ENCODE measurements at places on chromosomes 16 and 17.

GRCh38 chr17:75639327-75639726, 6.1 kb downstream of the SMIM5 start:
- no peak for DNase-seq

DNA sequence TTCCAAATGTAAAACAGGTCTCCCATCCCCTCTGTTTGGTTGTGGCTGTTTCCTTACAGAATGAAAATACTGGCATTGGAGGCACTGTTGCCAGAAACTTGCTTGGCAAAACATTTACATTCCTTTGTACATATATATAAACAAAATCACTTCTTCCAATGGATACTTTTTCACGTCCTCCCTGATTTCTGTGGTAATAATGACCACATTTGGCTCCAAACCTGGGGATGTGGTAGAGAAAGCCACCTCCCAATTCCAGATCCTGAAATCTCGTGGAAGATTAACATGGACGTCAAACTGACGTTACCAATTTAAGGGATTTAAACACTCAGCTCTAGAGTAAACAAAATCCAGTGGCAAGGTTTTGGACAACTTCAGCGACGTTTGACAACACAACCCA, 370.8 kb upstream of the ZFHX3 start:
- DNase-seq, result no peak

- no peak for DNase-seq
Measured at GRCh38 chr17:7475764-7476422, 3.5 kb downstream of the ZBTB4 start.

DNA sequence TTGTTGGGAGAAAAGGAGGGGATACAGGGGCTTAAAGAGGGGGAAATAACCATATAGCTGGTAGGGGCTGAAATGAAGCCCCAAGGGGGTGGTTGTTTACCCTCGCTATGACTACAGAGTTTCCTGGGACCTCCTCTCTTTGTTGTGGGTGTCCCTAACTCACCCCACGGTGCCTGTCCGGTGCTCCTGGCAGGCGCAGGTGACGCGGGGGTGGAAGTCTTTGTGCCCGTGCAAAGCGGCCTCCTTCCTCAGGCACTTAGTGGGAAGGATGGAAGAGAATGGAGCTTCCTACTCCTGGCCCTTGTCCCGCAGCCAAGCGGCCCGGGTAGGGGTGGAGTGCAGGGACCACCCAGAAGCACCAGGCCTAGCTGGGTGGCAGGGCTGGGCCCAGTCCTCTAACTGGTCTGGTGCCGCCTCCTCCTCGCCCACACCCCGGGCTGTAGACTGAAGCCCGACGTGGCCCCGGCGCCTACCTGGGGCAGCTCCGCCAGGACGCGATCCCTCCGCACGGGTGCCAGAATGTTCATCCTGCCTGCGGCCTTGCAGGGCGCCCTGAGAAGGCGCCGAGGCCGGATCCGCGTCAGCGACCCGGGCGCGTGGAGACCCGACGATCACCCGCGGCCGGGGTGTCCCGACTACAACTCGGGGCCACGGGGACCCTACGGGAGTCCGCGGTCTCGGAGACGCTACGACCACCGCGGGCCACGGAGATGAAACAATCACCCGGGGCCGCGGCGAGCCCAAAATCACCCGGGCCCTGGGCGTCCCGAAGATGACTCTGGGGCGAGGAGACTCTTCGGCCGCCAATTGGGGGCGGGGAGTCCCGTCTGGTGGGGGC, 709 bp downstream of the RAB34 start:
- DNase-seq, result no peak

DNA sequence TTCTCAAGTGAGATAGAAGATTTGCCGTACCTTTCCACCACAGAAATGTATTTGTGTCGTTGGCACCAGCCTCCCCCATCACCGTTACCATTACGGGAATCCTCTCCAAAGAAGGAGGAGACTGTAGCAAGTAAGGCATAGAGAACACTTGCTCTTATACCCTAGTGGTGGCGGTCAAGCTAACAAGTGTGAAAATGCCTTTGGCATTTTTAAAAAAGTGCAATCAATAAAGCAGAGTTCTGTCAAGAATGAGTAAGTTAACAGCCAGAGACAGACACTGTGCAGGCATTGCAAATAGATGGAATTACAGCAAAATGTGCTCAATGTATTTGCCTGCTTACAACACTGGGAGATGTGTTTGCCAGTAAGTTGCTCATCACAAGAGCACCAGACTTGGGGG, 7.7 kb downstream of the MSL1 start:
- DNase-seq, result no peak

DNA sequence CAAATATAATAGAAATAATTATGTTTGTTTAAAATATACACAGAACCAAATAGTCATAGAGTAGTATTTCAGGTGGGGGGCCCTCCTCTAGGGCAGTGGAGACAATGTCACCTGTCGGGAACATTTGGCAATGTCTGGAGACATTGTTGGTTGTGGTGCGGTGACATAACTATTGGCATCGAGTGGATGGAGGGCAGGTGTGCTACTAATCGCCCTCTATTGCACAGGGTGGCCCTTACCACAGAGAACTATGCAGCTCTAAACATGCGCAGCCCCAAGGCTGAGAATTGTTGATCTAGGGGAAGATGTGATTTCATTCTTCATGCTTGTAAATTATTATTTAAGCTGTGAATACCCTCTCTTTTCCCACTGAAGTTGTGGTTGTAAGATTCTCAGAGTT, 594.0 kb downstream of the WWOX start:
- DNase-seq, result no peak

- no peak for DNase-seq
Measured at GRCh38 chr17:77521076-77521475, 380.3 kb downstream of the SEC14L1 start.

DNA sequence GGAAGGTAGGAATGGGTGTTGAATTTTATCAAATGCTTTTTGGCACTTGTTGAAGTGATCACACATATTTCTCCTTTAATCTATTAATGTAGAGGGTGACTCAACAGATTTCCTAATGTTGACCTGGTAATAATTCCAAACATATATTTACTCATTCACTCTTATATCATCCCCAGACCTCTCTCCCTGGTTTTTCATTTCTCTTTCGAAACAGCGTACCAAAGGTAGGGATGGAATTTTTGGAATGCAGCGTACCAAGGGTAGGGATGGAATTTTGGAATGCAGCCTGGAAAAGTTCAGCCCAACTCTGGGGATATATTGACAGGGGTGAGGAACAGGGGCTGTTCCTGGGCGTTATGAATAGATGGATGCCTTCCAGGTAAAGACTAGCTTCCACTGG, 7.3 kb downstream of the KIF18B start:
- no peak for DNase-seq

GRCh38 chr16:51636920-51637769, 486.1 kb upstream of the SALL1 start:
- no peak for DNase-seq

DNA sequence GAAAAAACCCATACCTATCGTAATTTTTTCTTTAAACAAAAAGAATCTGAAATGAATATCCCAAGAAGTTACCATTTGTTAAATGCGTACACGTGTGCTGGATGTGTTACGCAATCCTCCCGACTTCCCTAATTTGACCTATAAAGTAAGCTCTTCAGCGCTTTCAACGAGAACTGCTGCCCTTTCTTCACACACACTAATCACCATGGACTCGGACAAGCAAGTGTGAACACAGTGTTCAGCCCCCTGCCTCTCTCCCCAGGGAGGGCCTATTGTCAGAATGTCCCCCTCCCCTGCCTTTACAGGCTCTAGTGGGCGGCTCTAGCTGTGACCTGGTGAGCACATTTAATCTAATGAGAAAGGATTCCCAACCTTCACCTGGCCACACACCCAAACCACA, 216.1 kb downstream of the CEP112 start:
- DNase-seq, result no peak

Data from CD4-positive, alpha-beta T cell treated with Interleukin-4 for 1 hour (primary cell).